ENCODE measurements at places on chromosomes 6 and 20.

DNA sequence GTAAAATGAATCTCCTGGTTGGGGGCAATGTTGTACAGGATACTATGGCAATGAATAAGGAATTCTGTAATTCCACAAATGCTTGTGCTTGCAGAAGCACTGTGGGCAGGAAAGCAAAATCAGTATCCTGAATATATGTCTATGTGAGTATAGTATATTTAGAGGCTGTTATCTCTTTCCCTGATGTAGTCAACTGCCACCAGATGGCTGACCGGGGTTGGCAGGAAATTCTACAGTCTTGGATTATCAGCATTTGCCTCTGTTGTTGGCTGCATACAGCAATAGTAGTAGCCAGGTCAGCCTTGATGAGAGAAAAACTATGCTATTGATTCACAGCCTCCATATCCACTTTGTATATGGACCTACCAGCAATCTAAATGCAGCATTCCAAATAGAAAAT, 425.1 kb upstream of the JAG1 start:
- DNase-seq, result no peak

DNA sequence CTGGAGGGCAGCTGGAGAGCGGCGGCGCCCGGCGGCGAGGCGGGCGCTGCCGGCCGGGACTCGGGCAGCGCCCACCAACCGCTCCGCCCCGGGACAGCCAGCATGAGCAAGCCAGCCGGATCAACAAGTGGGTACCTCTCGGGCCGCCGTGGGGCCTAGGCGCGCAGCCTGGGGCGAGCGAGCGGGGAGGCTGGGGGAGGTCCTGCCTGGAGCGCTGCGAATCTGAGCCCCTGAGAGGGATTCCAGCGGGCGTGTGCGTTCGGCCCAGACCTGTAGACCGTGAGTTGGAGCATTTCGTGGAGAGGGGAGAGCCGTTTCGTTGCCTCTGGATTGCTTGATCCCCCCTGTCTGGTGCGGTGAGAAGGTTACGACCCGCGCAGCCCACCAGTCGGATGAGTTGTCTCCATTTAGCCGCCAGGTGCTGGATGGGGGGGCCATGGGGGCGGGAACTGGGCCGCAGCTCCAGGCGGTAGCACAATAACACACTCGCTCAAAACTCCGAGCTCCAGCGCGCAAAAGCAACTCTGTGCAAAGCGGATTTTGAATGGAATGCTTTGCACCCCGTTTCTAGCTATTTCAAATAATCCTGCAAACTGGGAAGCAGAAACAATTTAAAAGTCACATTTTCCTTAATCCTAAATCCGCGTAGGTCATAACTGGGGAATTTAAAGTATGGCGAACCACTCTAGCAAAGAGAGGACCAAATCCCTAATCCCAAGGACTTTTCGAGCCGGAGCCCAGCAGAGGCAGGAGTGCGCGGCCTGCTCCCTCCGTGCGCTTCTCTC, 1.0 kb downstream of the NR2E1 start:
- DNase-seq, result no peak

- DNase-seq, result peak; percentile 44
Measured at GRCh38 chr6:29834564-29835436, 7.2 kb downstream of the HLA-G start.

- no peak for DNase-seq
Measured at GRCh38 chr20:36984257-36984638, 32.7 kb upstream of the SAMHD1 start.

DNA sequence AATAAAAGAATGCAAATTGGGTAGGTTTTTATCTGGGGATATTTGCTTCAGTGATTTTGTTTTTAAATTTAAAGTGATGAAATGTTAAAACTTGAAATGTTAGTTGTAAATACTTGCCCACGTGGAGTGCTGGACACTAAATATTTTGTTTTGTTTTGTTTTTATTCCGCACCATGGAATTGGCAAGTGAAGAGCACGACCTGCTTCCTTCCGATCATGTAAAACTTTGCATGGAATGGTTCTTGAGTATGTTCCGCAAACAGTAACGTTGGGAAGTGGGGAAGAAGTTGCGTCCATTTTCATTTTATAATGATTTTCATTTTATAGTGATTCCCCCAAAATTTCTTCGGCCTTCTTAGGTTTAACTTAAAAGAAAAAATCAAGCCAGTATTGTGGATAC, 765 bp downstream of the IRAK1BP1 start:
- DNase-seq, result no peak

DNA sequence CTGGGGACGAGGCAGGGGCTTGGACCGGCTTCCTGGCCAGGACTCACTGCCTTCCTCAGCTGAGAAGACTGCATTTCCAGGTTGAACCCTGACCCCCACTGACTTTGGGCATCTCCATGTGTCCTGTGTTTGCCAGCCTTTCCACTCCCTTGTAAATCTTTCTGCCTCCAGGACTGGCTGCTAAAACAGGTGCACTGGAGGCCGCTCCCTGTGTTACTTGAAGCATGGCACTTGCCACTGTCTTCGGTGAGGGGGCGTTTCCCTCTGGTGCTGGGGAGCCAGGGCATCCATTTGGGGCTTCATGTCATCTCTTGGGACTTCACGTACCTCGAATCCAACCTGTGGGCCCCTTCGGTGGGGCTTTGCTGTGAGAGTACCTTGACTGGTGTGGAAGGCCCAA, 6.7 kb upstream of the RBM38 start:
- no peak for DNase-seq

DNA sequence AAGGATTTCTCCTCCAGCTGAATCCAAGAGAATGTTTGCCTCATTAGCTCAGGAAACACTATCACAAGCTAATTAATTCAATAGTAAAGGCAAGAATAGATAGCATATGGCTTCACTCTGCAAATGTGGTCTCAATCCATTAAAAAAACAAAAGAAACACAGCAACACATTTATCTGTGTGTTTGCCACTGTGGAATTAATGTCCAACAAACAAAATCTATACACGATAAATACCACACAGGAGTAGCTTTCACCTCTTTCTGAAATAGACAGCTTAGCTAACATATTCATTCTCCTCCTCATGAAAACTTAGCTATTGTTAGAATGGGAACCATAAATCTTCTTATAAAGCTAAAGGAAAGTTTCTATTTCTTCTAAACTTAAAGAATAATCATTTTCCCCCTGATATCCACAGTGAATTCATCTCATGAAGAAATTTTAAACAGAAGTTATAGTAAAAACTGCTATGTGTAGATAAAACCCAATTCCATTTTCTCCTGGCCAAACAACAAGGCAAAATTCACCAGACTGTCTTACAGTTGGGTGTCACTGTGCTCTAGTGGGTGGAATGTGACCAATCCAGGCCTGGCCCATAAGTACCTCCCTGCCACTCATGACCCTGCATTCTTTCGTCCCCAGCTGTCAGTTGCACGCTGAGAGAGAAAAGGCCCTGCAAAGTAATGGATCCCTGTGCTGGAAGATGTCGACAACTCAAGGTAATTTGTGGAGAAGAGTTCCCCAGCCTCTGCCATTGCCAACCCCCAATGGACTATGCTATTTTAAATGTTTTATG, 92.9 kb upstream of the NRSN1 start:
- no peak for DNase-seq

DNA sequence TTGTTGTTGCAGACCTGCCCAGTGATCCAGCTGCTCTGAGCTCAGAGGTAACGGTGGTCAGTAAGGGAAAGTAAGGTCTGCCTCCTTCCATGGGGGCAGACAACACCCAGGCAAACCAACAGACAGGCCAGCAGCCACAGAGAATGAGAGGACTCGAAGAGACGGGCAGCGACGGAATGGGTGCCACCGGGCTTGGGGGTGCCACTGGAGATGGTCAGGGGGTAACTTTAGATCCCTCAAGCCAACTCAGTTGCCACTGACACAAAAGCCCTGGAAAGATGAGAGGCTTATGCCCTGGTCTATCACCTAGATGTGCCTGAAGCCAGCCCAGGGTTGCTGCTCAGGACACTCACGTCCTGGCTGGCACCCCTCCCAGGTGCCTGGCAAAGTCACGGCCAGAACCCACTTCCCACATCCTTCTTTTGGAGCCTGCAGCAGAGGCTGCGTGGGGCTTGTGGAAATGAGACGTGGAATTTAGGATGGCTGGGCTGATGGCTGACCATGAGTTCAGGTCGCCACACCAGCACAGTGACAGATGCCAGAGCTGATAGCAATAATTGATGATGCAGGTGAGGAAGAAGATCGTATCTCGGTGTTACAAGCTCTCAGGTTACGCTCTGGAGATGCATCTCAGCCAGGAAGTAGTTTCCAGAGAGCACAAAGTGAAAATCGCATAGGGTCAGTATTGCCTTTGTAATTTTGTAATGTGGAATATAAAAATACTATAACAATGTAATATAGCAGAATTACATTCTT, 209.1 kb downstream of the SYNDIG1 start:
- no peak for DNase-seq

GRCh38 chr6:79812195-79812594, 135.2 kb downstream of the ELOVL4 start:
- DNase-seq, result no peak

GRCh38 chr6:10390495-10391298, 24.2 kb downstream of the TFAP2A start:
- DNase-seq, result no peak

Data from stimulated activated CD4-positive, alpha-beta T cell treated with anti-CD3 and anti-CD28 coated beads, TNF-alpha, amount 100 ng/mL, for 1 hour (primary cell).